ENCODE measurements at places on chromosomes 1 and 21.

GRCh38 chr1:8482979-8483381, 165.1 kb downstream of the SLC45A1 start:
- no peak for DNase-seq

DNA sequence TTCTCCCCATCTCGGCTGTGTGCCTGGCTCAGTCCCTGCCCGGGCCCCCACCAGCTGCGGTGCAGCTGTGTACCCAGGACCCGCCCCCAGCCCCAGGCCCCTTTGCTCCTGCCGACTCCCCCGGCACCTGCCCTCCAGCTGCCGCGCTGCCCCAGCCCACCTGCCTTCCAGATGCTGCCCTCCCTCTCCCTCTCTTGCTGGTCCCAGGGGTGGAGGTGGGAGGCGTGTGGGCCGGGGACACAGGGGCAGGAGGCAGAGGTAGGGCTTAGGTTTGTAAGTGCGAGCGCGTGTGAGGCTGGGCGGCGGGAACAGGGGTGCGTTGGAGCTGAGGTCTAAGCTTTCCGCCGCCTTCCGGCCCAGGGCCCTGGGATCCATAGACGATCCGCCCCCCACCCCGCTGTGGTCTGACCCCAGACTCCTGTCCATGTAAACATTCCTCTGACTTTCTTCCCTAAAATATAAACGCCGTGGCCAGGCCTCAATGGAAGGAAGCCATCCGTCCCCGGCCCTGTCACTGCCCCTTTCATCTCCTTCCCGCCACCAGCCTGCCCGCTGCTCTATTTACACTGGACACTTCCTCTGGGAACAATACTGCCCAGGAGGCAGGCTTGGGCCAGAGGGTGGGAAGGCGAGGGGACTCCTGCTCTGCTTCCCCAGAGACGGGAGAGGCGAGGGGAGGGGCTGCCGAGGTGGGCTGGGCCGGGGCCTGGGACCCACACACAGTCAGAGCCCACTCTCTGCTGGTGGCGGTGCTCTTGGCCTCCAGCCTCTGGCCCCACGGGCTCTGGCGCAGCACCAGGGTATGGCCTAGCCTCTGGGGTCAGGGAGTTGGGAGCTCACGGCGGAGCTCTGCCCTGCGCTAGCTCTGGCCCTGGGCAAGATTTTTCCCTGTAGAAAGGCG, 128.3 kb downstream of the CASZ1 start:
- DNase-seq: no peak

- no peak for DNase-seq
These were observed 31.7 kb downstream of the CTNNBIP1 start for GRCh38 chr1:9878404-9878803.

DNA sequence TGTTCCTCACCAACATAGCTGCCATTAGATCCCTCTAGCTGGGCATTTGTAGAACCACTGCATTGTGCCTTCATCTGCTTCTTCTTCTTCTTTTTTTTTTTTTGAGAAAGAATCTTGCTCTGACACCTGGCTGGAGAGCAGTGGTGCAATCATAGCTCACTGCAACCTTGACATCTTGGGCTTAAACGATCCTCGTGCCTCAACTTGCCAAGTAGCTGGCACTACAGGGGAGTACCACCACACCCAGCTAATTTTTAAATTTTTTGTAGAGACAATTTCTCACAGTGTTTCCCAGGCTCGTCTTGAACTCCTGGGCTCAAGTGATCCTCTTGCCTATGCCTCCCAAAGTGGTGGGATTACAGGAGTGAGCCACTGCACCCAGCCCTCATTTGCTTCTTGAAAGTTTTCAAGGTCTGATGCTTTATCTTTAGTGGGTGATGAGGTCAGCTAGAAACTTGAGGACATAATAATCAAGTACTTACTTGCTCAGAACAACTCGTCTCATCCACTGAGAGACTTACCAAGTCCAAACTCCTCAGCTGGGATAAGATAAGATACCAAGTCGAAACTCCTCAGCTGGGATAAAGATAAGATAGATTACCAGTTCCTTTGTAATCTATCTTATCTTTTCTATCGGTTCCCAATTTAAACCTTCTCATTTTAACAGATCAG, 71.5 kb downstream of the MACF1 start:
- no peak for DNase-seq

GRCh38 chr21:46431448-46431847, 27.2 kb upstream of the DIP2A start:
- no peak for DNase-seq

GRCh38 chr1:33429856-33430691, 821 bp downstream of the PHC2 start:
- DNase-seq: no peak

GRCh38 chr1:1815606-1816281, 37.5 kb upstream of the NADK start:
- DNase-seq: no peak

- DNase-seq: peak; percentile 47
These were observed 37.9 kb upstream of the EEIG2 start for GRCh38 chr1:108521990-108522393.

DNA sequence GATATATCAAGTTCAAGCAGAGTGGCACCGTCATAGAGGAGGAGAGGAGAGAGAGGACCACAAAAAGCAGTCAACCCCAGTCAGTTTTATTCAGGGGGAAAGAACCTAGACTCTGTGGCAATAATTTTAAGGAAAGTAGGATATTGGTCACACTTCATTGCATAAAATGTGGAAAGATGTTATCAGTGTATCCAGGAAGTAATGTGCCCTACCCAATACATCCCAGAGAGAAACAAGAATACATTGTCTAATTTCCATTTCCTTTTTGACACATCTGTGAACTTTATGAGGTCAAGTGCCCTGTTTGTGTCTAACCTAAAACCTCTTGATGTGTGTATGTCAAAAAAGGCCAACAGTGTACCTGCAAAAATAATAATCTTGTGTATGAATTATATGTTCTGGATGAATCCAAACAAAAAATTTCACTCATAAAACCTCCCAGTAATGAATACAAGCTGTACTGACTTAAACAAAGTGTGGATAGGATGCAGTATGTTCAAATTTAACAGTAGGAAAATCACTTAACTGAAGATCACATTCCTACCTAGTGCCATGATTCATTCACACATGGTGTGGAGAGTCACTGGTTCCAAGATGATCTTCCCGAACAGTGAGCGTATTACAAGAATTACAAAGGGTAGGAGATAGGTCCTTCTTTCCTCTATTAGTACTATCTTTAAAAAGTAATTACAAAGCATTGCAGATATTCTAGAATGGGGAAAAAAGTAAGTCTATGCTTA, 712.1 kb upstream of the CXADR start:
- DNase-seq: no peak

GRCh38 chr1:18351735-18352134, 129.0 kb upstream of the KLHDC7A start:
- DNase-seq: no peak

GRCh38 chr1:12386130-12386529, 156.3 kb downstream of the VPS13D start:
- DNase-seq: no peak

DNA sequence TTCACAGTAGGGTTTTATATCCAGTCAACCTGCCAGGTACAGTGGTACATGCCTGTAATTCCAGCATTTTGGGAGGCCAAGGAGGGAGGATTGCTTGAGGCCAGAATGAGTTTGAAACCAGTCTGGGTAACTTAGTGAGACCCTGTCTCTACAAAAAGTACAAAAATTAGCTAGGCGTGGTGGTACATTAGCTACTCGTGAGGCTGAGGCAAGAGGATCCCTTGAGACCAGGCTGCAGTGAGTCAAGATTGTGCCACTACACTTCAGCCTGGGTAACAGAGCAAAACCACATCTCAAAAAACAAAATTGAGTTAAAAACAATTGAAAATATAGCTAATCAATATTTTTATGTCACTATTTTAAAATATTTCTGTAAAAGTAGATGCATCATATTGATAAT, 33.2 kb downstream of the DDI2 start:
- no peak for DNase-seq

DNA sequence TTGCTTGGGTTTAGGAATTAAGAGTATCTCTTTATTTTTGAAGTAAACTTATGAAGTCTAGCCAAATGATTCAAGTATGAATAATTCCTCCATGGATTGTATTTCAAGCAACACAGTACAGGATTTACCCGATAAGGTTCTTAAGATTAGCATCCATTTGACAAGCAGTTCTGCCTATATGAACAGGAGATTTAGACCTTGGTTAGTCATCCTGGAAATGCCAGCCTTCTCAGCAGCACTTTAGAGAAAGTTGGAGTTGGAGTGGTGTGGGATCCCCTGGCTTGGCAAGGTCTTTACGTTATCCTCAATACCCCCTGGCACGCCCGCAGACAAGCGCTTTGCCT, 1.6 kb downstream of the BCAR3 start:
- no peak for DNase-seq

DNA sequence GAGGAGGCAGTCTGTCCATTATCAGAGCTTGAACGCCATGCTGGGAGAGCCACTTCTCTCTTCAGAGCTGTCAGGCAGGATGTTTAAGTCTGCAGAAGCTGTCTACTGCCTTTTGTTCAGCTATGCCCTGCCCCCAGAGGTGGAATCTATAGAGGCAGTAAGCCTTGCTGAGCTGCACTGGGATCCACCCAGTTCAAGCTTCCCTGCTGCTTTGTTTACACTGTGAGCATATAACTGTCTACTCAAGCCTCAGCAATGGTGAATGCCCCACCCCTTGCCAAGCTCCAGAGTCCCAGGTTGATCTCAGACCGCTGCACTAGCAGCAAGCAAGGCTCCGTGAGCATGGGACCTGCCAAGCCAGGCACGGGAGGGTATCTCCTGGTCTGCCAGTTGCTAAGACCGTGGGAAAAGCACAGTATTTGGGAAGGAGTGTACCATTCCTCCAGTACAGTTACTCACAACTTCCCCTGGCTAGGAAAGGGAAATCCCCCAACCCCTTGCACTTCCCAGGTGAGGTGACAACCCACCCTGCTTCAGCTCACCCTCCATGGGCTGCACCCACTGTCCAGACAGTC, 32.5 kb downstream of the RGS13 start:
- DNase-seq: no peak

- DNase-seq: peak; percentile 84
These were observed 26.3 kb upstream of the SLC5A9 start for GRCh38 chr1:48196237-48196636.

DNA sequence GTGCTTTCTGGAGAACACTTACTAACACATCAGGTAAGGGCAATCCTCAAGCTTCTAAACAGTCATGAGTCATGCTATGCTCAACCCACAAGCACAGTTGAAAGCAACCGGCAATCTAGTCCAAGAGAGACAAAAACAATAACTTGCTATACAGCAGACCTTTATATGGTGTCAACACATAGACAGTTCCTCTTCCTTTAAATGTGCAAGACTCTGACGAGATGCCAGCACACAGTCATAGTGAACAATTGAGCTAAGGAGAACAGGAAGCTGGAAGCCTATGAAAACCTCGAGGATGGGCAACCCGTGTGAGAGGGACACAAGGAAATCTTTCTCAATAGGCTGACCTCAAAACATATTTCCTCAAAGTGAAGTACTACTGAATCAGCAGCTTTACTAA, 5.3 kb downstream of the ADIPOR1 start:
- peak; percentile 99 for DNase-seq

GRCh38 chr1:200665861-200666260, 3.8 kb downstream of the DDX59 start:
- DNase-seq: no peak

- DNase-seq: peak; percentile 99
These were observed 104.0 kb upstream of the RUNX3 start for GRCh38 chr1:25033828-25034705.

- no peak for DNase-seq
These were observed 16.0 kb downstream of the TNFSF4 start for GRCh38 chr1:173191011-173191705.

DNA sequence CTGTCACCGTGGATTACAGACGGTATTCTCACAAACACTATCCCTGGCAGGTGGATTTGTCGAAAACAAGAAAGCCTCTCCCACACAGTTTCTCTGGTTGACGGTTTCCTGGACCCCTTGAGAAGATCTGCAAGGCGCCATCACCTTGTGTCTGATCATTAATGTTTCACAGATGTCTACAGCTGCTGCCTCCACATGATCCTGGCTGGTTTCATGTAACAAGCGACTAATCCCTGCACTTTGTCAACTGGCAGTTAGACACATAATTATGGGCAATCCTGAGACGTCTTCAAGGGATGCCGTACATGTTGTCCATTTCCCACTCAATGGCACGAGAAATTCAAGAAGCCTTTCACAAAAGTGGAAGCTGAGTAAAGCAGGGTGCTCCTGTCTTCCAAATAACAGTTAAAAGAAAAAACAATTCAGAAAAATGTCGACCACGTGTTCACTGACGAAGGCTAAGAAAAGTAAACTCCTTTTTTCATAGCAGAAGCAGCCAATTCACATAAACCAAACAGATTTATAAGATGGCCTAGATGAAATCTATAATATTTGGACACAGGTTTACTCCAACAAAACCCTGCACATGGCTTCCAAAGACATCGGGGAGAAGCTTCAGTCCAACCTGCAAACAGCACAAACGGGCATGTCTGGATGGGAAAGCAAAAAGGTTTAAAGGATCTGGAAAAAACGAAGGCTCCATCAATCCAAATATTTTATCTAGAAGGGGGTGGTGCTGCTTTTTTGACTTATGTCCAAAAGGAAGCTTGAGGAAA, 52.2 kb downstream of the CAPZB start:
- no peak for DNase-seq

GRCh38 chr1:159991513-159991912, 37.5 kb upstream of the SLAMF9 start:
- peak; percentile 75 for DNase-seq

DNA sequence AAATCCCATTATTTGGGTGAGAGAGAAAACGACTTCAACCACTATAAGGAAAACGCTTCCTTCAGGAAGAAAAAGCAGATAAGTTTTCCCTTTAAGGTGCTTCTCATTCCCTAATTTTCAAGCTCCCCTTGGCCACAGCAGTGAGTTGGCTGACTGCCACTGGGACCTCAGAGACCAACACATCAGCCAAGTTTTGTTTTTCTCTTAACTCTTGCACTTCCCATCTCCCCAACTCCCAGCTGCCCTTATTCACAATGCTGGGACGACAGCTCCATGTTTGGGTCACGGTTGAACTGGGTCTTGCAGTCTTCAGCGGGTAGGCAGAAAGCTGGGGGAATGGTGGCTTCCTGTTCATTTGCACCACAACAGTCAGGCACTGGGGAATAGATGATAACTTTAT, 18.9 kb downstream of the SGIP1 start:
- DNase-seq: no peak

DNA sequence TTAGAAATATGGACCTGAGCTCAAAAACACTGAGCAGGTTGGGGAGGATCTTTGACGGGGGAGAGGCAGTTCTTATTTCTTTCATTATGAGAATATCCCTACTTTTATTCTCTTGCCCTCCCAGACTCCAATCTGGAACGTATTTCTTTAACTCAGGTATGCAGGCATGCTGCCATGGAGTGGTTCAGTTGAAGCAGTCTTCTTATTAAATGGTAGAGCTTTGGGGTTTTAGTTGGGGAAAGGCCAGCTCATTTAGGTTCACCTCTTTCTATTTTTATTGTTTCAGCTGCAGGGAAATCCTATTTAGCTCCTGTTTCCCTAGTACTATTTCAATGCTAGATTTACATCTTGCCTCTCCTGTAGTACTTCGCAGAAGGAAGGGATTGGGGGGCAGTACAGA, 198.9 kb downstream of the TTLL7 start:
- DNase-seq: no peak

- DNase-seq: peak; percentile 7
These were observed 17.2 kb downstream of the DRAXIN start for GRCh38 chr1:11708554-11709350.

All from MV-4-11 (cell line).